Stimulated activated memory B cell treated with anti-CD40 and anti-IgM and Interleukin-4, amounts not matched to agents 10 μg/mL and 1 μg/mL and 100 μg/mL, for 72 hours (primary cell): ENCODE measurements at places on chromosomes 5 and 9.

GRCh38 chr9:132663117-132663516 is 6.7 kb downstream of the DDX31 start:
- H3K36me3 ChIP-seq = peaks cover 13% of the 10 kb centered on the region
- H3K4me3 ChIP-seq = no peak overlapping the region
- no peak for ATAC-seq
- no peaks in the 10 kb centered on the region for H3K27me3 ChIP-seq
- no peak overlapping the region for H3K27ac ChIP-seq
- H3K4me1 ChIP-seq = peaks cover 6% of the 10 kb centered on the region

GRCh38 chr5:172004824-172005237 is 1.6 kb downstream of the FBXW11 start:
- peak overlapping the region; percentile 96 for H3K27ac ChIP-seq
- H3K36me3 ChIP-seq = peaks cover 16% of the 10 kb centered on the region
- peaks cover 68% of the 10 kb centered on the region for H3K4me1 ChIP-seq
- no peaks in the 10 kb centered on the region for H3K27me3 ChIP-seq

GRCh38 chr9:12784461-12785259 is 9.8 kb downstream of the LURAP1L start:
- no peak overlapping the region for H3K27ac ChIP-seq
- no peaks in the 10 kb centered on the region for H3K4me1 ChIP-seq
- no peak for ATAC-seq
- no peaks in the 10 kb centered on the region for H3K36me3 ChIP-seq

DNA sequence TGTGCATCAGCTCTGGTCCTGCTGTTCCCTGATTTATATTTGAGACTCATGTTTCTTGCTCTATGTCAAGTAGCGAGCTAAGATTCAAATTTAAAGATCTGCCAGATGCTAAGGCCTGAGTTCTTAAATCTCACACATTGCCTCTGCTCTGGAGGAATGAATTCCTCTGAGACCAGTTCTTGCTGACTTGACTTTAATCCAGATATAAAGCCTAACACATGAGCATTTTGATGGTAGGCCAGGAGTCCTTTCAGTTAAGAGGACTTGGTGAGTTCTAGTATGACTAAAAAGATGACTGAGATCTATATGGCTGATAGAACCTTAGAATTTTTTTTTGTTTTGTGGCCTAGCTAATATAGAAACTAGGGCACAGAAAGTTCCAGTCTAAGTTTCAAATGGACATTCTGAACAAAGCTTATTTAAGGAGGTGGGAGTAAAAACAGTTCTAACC is 1.3 kb upstream of the INIP start:
- ATAC-seq = no peak
- H3K27ac ChIP-seq = no peak overlapping the region

GRCh38 chr5:159908591-159908940 is 7.7 kb upstream of the ADRA1B start:
- H3K36me3 ChIP-seq = no peaks in the 10 kb centered on the region
- ATAC-seq = no peak
- peaks cover 6% of the 10 kb centered on the region for H3K4me1 ChIP-seq
- H3K27ac ChIP-seq = no peak overlapping the region
- no peaks in the 10 kb centered on the region for H3K27me3 ChIP-seq

DNA sequence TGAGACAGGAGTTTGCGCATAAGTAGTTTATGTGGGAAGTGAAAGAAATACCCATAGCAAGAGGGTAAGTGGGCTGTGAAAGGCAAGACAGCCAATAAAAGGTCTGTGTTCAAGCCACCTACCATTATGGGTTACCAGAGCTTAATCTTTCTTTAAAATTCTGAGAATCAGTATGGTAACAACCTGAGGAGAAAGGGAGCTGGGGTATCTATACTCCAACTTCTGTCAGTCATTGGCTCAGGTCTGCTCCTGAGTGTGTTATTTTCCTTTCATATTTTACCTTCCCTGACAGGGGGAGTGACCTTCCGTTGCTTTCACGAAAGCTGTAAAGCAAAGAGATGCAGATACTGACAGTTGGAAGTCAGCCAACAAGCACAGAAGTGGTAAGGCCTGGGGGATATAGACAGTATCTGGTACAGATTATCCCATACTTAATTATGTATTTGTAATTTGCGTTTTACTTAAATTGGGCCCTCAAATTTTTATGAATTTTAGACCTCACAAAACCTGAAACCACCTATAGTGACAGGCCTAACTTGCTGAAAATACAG is 233.4 kb downstream of the RAB3C start:
- no peaks in the 10 kb centered on the region for H3K36me3 ChIP-seq
- no peak overlapping the region for H3K27ac ChIP-seq
- H3K4me3 ChIP-seq = no peak overlapping the region

- no peak overlapping the region for H3K27ac ChIP-seq
- H3K4me1 ChIP-seq = no peaks in the 10 kb centered on the region
- H3K4me3 ChIP-seq = no peak overlapping the region
These were observed 113.9 kb downstream of the DAB2IP start for GRCh38 chr9:121765021-121765950.

- no peak overlapping the region for H3K27ac ChIP-seq
- H3K4me3 ChIP-seq = no peak overlapping the region
- no peak for ATAC-seq
- H3K27me3 ChIP-seq = no peaks in the 10 kb centered on the region
- no peaks in the 10 kb centered on the region for H3K4me1 ChIP-seq
- no peaks in the 10 kb centered on the region for H3K36me3 ChIP-seq
These were observed 103.7 kb upstream of the TLX3 start for GRCh38 chr5:171205375-171205774.

GRCh38 chr5:114362197-114362976 is 517 bp downstream of the KCNN2 start:
- H3K27ac ChIP-seq = peak overlapping the region; percentile 9
- H3K36me3 ChIP-seq = no peaks in the 10 kb centered on the region

- no peak for ATAC-seq
- H3K36me3 ChIP-seq = no peaks in the 10 kb centered on the region
- no peaks in the 10 kb centered on the region for H3K4me1 ChIP-seq
- H3K27ac ChIP-seq = no peak overlapping the region
- H3K4me3 ChIP-seq = no peak overlapping the region
These were observed 43.4 kb upstream of the SHB start for GRCh38 chr9:38112456-38112855.

GRCh38 chr5:41095324-41096101 is 24.4 kb upstream of the MROH2B start:
- no peak overlapping the region for H3K27ac ChIP-seq
- no peaks in the 10 kb centered on the region for H3K27me3 ChIP-seq
- no peaks in the 10 kb centered on the region for H3K36me3 ChIP-seq
- no peak overlapping the region for H3K4me3 ChIP-seq

- H3K36me3 ChIP-seq = no peaks in the 10 kb centered on the region
- no peaks in the 10 kb centered on the region for H3K4me1 ChIP-seq
- ATAC-seq = no peak
- no peak overlapping the region for H3K4me3 ChIP-seq
- H3K27me3 ChIP-seq = peaks cover 53% of the 10 kb centered on the region
- H3K27ac ChIP-seq = no peak overlapping the region
These were observed 40.1 kb downstream of the TRIP13 start for GRCh38 chr5:932628-933250.

- peak overlapping the region; percentile 90 for H3K27ac ChIP-seq
- H3K4me3 ChIP-seq = peak overlapping the region; percentile 96
- H3K36me3 ChIP-seq = no peaks in the 10 kb centered on the region
- ATAC-seq = no peak
- H3K27me3 ChIP-seq = no peaks in the 10 kb centered on the region
These were observed 983 bp downstream of the RCL1 start for GRCh38 chr9:4793459-4794395.

- H3K36me3 ChIP-seq = no peaks in the 10 kb centered on the region
- no peak overlapping the region for H3K4me3 ChIP-seq
- H3K27ac ChIP-seq = no peak overlapping the region
- no peaks in the 10 kb centered on the region for H3K27me3 ChIP-seq
- peaks cover 31% of the 10 kb centered on the region for H3K4me1 ChIP-seq
- ATAC-seq = peak; percentile 24
These were observed 4.0 kb upstream of the NIPSNAP3A start for GRCh38 chr9:104743376-104743985.

DNA sequence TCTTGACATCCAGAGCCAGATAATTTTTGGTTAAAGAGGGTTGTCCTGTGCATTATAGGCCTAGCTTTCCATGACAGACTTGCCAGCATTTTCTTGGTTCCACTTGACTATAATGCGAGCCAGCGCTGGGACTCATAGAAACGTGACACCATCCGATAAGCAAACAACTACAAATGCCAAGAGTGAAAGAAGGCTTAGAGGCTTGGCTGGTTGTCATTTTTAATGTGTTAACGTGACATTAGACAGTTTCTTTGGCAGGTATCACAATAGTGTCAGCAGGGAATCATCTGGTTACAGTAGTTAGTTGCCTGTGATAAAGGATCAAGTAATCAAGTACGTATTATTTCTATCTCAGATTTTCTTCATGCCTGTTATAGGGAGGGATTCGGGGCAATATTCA is 20.0 kb upstream of the LIFR start:
- H3K4me1 ChIP-seq = no peaks in the 10 kb centered on the region
- no peak overlapping the region for H3K27ac ChIP-seq
- no peaks in the 10 kb centered on the region for H3K36me3 ChIP-seq
- no peak overlapping the region for H3K4me3 ChIP-seq
- no peak for ATAC-seq
- H3K27me3 ChIP-seq = peaks cover 11% of the 10 kb centered on the region

- peak overlapping the region; percentile 82 for H3K27ac ChIP-seq
- ATAC-seq = peak; percentile 19
- H3K4me3 ChIP-seq = peak overlapping the region; percentile 16
- peaks cover 17% of the 10 kb centered on the region for H3K36me3 ChIP-seq
- H3K4me1 ChIP-seq = peaks cover 100% of the 10 kb centered on the region
- H3K27me3 ChIP-seq = no peaks in the 10 kb centered on the region
These were observed 58.0 kb downstream of the SLC22A5 start for GRCh38 chr5:132427281-132428146.

- no peak overlapping the region for H3K27ac ChIP-seq
- H3K4me1 ChIP-seq = no peaks in the 10 kb centered on the region
- no peak for ATAC-seq
- no peaks in the 10 kb centered on the region for H3K27me3 ChIP-seq
- no peak overlapping the region for H3K4me3 ChIP-seq
These were observed 105.4 kb upstream of the PCAT7 start for GRCh38 chr9:94449486-94449885.

DNA sequence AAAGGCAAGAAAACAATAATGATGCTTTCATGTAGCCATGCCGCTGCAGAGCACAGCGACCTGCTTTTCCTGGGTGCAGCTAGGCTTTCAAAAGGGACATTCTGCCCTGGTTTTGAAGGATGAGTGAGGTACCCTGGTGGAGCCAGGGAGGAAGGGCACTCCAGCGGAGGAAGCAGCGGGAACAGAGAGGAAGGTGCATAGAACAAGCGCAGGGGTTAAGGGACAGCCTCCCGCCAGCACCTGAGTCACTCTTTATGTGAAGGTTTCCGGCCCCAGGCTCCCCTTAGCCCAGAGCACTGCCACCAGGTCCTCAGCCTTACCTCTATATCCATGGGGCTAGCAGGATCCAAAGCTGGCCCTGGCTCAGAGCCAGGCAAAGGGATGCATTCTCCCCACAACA is 221.1 kb downstream of the CDK5RAP2 start:
- peaks cover 11% of the 10 kb centered on the region for H3K36me3 ChIP-seq
- no peak overlapping the region for H3K27ac ChIP-seq
- no peaks in the 10 kb centered on the region for H3K4me1 ChIP-seq
- peaks cover 12% of the 10 kb centered on the region for H3K27me3 ChIP-seq

DNA sequence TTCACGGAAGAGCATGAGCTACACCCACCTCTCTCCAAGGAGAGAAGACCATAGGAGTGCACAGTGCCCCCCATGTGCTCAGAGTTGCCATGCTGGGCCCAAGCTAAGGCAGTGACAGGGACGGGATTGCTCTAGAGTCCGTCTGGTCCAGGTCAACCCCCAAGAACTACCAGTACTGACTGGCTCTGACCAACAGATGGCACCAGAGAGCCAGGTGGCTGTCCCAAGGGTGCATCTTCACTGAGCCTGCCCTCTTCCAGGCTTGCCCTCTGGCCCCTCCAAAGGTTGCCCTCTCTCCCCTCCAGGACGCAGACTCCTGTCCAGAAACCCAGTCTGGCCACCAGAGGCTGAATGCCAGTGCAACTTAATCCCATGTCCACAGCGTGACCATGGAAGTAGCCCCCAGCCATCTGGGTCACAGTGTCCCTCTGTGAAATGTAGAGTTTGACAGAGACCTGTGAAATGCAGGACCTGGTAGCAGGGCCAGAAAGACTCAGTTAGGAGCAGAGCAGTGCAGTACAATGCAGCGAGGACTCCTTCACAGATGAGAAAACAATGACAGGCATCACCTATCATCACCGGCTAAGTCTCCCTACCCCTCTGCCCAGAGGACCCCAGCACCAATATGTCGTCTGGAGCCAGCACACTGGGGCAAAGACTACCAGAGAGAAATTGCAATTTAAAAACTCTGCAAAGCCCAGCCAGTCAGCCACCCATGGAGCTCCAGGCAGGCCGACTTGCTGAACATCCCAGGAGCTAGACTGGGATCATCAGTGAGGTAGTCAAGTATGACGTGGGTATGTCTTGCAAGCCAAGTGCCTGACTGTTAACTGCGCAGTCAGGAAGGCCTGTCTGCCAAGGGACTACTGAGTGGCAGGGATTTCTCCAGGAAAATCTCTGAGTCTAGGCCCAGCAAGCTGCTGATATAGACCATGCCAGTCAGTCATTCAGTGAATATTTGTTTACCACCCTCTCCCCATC is 7.7 kb upstream of the SKP1 start:
- no peak overlapping the region for H3K4me3 ChIP-seq
- peaks cover 7% of the 10 kb centered on the region for H3K4me1 ChIP-seq
- no peaks in the 10 kb centered on the region for H3K27me3 ChIP-seq
- ATAC-seq = peak; percentile 92
- H3K27ac ChIP-seq = no peak overlapping the region
- H3K36me3 ChIP-seq = no peaks in the 10 kb centered on the region

DNA sequence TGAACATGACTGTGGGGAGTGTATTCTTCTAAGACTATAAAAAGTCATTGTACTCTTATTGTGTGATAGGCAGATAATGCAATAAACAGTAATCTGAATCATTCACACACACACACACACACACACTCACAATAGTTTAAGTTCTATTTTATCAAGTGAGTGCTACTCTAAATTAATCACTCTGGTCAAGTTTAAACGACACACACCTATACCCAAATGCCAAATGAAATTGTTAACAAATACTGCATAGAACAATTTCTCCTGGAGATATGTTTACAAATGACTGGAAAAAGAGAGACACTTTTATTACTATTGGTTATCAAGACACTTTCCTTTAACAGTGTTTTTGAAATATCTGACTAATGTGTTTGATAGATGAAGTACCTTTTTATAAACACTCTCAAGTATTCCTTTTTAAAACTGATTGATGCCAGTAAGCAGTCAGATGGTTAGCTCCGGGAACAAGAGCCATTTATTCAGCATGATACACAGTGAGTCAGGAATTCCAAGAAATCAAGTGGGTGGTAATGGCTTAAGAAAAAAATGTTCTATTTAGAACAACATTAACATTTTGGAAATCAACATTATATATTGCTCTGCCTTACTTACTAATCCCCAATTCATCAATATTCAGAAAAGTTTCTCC is 521.6 kb upstream of the ST8SIA4 start:
- no peaks in the 10 kb centered on the region for H3K36me3 ChIP-seq
- H3K4me3 ChIP-seq = no peak overlapping the region
- no peak for ATAC-seq
- no peak overlapping the region for H3K27ac ChIP-seq
- H3K27me3 ChIP-seq = no peaks in the 10 kb centered on the region

GRCh38 chr9:87465816-87466215 is 31.9 kb upstream of the DAPK1 start:
- H3K27ac ChIP-seq = no peak overlapping the region
- no peak for ATAC-seq
- H3K4me3 ChIP-seq = no peak overlapping the region
- H3K4me1 ChIP-seq = no peaks in the 10 kb centered on the region
- H3K27me3 ChIP-seq = no peaks in the 10 kb centered on the region
